ENCODE measurements at places on chromosomes 5 and 9.

- DNase-seq: no peak
Measured at GRCh38 chr5:14445013-14445412, 136.6 kb upstream of the OTULINL start.

GRCh38 chr9:29958469-29958868 lies 2385.2 kb upstream of the C9orf72 start:
- no peak for DNase-seq

DNA sequence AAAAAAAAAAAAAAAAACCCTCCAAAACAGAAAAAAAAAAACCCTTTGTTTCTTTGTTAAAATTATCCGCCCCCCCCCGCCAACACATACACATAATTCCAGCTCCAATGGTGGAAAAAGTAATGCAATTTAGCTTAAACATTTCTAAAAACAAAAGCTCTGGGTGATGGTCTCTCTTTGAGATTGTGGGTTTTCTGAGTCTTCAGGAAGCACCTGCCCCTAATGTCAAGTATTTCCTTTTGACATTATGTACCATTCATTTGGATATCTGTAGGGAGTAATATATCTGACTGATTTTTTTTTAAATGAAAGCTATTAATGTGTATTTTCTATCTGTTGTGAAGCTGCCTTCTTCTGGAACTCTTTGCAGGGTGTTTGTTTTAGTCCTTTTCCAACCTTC lies 389.7 kb downstream of the TAF11L14 start:
- no peak for DNase-seq

DNA sequence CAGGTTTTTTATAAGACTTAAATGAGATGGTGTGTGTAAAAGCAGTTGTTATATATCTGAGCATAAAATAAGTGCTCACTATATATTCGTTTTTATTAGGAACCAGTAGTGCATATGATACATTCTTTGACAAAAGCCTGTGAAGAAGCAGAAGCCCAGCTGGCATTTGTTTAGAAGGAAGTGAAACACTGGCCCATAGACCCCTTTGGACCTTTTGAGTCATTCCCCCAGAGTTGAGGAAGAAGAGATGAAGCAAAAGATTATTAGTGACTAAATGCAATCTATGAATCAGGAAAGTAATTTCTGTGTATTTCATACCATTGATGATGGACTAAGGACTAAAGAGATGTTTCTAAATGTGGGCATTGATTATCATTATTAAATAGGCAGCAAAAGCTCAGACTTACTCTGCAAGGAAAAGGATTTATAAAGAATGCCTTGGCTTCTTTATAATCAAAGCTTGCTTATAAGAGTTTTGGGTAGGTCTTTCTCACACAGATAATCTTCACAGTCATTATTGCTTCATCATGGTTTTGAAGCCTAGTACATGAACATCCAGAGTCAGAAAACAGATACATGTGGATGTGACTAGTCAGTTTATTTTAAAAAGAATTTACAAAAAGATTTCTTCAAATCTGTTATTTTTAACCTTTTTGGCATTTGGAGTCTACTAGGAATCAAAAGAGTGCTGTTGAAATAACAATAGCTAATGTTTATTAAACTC lies 16.9 kb upstream of the FER start:
- DNase-seq: no peak

GRCh38 chr5:141821430-141821925 lies 56.7 kb downstream of the PCDH1 start:
- no peak for DNase-seq

DNA sequence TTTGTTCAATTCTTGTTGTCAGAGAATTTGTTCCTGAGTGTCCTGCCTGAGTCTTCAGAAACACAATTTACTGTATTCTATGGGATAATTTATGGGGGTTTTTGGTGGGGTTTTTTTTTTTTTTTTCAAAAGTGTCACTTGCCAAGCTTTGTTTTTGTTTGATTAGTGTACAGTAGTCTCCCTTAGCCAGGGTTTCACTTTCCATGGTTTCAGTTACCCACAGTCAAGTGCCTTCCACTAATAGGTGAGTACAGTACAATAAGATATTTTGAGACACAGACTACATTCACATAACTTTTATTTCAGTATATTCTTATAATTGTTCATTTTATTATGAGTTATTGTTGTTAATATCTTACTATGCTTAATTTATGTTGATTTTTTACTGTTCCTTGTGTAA lies 25.0 kb upstream of the AUH start:
- no peak for DNase-seq

GRCh38 chr5:93884254-93884653 lies 142.9 kb upstream of the POU5F2 start:
- no peak for DNase-seq

DNA sequence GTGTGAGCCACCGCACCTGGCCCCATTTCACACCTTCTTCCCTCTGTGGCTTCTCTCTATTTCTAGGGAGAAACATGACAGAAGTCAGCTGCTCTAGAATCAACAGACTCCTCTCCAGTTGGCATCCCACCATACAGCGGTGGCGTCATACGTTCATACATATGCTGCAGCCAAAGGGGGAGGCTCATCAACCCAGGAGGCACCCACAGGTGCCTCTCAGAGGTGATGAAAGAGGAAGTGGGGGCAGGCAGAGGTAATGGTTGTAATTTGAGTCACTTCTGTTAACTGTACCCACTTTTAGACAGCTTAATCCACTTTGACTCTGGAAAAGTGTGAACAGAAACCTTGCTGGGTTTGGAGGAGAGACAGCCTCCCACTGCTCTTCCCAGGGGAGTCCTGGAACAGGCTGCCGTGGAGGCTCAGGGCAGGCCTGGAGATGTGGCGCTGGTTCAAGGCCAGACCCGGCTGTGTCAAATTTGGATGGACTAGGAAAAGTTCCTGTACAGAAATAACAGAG lies 47.3 kb upstream of the SUB1 start:
- DNase-seq: no peak
